Sigmoid colon (tissue), 7 donors: ENCODE measurements at places on chromosomes 5 and 9. TPM values are rescaled to one million over a fixed set of nuclear protein-coding genes. Genes with fewer than 3 reads are reported as not detected.
A peak's percentile ranks its signal among the peaks of the same experiment; 100 is the strongest.

The DOCK8 gene
- 9.5 TPM for total RNA-seq

- no peaks in the 10 kb centered on the region for H3K36me3 ChIP-seq
- H3K4me1 ChIP-seq, result no peaks in the 10 kb centered on the region
- H3K27me3 ChIP-seq, result no peaks in the 10 kb centered on the region
- DNase-seq, result peak; percentile 63
- H3K27ac ChIP-seq, result peak overlapping the region; percentile 98
- H3K4me3 ChIP-seq, result no peak overlapping the region
Measured at GRCh38 chr9:130263601-130264413, 1.8 kb upstream of the HMCN2 start.

DNA sequence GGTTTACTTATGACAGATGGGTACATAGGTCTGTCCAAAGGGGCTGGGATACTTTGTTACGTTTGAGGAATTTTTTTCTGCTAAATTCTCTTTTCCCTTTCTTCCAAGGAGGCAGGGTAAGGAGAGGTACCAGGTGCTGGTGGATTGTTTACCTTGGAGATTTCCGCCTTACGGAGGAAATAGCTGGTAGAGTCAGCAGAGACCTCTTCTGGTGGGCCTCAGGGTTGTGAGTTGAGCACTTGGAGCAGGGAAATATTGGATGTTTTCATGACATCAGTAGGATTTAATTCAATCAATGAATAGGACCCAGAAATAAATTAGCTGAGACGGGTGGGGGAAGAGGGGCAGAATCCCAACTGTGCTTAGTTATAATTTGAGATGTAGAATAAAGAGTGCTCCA, 60.0 kb upstream of the TAF11L2 start:
- H3K27ac ChIP-seq, result no peak overlapping the region
- no peaks in the 10 kb centered on the region for H3K4me1 ChIP-seq
- no peak overlapping the region for H3K4me3 ChIP-seq
- no peaks in the 10 kb centered on the region for H3K36me3 ChIP-seq
- DNase-seq, result no peak

The POLK gene
- 35.2 TPM for total RNA-seq

- H3K4me1 ChIP-seq, result no peaks in the 10 kb centered on the region
- H3K36me3 ChIP-seq, result no peaks in the 10 kb centered on the region
- H3K27ac ChIP-seq, result no peak overlapping the region
- H3K4me3 ChIP-seq, result no peak overlapping the region
Measured at GRCh38 chr9:123217128-123217654, 51.2 kb downstream of the STRBP start.

- H3K36me3 ChIP-seq, result no peaks in the 10 kb centered on the region
- H3K4me3 ChIP-seq, result no peak overlapping the region
- no peak overlapping the region for H3K27ac ChIP-seq
- H3K27me3 ChIP-seq, result no peaks in the 10 kb centered on the region
- DNase-seq, result no peak
Measured at GRCh38 chr9:22855980-22856379, 409.4 kb downstream of the DMRTA1 start.

- no peaks in the 10 kb centered on the region for H3K4me1 ChIP-seq
- no peak overlapping the region for H3K4me3 ChIP-seq
- DNase-seq, result no peak
- peak overlapping the region; percentile 61 for H3K27ac ChIP-seq
- H3K36me3 ChIP-seq, result no peaks in the 10 kb centered on the region
- no peaks in the 10 kb centered on the region for H3K27me3 ChIP-seq
Measured at GRCh38 chr5:65125591-65126541, 355.9 kb downstream of the ADAMTS6 start.

DNA sequence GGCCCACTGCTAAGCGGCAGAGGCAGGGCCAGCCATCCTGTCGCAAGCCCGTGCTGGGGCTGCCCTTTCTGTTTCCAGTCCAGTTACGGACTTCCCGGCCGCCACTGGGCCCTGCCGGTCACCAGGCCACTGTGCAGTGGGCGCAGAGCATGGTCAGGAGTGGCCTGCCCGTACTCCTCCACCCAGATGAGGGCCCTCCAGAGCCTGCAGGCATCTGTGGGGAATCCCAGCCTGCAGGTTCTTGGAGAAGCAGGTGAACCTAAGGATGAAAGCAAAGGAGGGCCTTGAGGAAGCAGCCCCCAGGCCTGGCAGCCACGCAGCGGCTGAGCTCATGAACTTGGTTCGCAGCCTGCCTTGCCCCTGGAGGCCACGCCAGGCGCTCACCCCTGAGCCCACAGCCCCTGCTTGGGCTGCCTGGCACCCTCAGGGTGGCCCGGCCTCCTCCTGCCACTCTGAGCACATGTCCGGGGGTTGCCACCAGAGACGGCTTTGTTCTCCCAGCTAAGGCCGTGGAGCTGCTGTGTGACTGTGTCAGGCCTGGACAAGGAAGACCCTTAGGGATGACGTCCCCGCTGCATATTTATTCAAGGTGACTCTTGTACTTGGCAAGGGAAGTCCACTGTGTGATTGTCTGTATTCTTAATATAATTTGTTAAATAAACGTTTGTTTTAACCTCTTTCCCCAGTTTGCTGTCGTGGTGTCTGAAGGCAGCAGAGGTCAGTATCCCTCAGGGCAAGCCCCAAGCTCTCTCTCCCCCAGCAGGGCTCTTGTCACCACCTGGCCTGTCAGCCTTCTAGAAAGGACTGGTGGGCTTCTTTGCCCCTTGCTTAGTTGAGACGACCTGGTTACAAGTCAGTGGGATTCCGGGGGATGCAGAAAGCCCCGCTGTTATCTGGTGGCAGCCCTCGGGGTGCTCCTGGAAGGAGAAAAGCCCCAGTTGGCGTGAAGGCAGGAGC, 107.1 kb upstream of the LMX1B start:
- peaks cover 5% of the 10 kb centered on the region for H3K36me3 ChIP-seq
- DNase-seq, result peak; percentile 54

- no peaks in the 10 kb centered on the region for H3K27me3 ChIP-seq
- DNase-seq, result no peak
- H3K4me3 ChIP-seq, result no peak overlapping the region
- H3K4me1 ChIP-seq, result no peaks in the 10 kb centered on the region
- H3K36me3 ChIP-seq, result no peaks in the 10 kb centered on the region
Measured at GRCh38 chr5:167812871-167813270, 478.6 kb upstream of the WWC1 start.

DNA sequence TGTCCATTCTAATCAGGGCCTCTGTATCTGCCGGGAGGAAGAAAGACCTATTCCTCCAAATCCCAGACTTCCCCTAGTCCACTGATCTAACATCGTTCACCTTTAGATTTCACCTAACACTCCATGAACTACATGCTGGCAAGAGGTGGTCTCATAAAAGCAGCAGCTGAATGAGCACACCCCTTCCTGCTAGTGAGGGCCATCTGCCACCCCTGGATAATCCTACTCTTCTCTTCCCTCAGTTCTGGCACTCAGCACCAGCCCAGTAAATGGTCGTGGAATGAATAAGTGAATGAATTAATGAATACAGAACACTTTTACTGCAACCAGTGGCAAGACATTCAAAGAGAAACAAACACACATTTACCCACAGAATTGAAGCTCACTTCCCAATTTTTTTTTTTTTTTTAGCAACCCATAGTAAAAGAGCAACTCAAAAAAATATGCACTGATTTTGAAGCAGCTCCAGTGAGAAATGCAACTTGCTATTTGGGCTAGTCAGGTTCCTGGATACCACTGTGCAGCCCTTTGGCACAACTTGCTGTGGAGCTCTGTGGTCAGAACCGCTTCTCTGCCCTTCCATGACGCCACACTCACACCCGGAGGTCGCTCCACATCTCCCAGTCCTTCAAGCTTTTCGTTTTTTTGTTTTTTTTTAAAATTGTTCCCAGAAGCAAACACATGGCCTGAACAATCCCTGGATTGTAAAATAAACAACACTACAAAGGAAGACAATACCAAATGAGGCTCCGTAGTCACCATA, 6.2 kb downstream of the RNF183 start:
- no peak overlapping the region for H3K27ac ChIP-seq
- no peaks in the 10 kb centered on the region for H3K4me1 ChIP-seq
- no peak overlapping the region for H3K4me3 ChIP-seq
- no peak for DNase-seq
- H3K36me3 ChIP-seq, result no peaks in the 10 kb centered on the region

The INSYN2B gene
- 0.27 TPM for total RNA-seq

The EIF4E1B gene
- not detected for total RNA-seq

DNA sequence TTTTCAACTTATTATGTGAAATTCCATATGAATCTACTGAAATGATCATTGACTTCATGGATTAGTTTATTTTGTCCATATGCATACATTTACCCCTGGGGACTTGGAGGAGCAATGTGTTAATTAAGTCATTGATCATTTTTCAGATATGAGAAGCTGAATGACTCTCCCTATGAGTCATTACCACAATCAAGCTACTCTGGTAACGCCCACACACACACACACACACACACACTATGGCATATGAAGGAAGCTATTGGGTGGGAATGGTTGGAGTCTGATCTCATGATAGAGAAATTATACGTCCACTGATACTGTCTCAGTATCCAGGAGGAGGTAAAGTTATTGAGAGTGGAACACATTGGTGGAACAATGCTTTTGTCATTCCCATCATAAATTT, 528.9 kb downstream of the AGTPBP1 start:
- H3K4me3 ChIP-seq, result no peak overlapping the region
- DNase-seq, result no peak
- no peak overlapping the region for H3K27ac ChIP-seq
- no peaks in the 10 kb centered on the region for H3K36me3 ChIP-seq
- H3K27me3 ChIP-seq, result no peaks in the 10 kb centered on the region

The PCDHB15 gene
- 5.3 TPM for total RNA-seq

The CNTNAP3B gene
- 26.0 TPM for total RNA-seq

DNA sequence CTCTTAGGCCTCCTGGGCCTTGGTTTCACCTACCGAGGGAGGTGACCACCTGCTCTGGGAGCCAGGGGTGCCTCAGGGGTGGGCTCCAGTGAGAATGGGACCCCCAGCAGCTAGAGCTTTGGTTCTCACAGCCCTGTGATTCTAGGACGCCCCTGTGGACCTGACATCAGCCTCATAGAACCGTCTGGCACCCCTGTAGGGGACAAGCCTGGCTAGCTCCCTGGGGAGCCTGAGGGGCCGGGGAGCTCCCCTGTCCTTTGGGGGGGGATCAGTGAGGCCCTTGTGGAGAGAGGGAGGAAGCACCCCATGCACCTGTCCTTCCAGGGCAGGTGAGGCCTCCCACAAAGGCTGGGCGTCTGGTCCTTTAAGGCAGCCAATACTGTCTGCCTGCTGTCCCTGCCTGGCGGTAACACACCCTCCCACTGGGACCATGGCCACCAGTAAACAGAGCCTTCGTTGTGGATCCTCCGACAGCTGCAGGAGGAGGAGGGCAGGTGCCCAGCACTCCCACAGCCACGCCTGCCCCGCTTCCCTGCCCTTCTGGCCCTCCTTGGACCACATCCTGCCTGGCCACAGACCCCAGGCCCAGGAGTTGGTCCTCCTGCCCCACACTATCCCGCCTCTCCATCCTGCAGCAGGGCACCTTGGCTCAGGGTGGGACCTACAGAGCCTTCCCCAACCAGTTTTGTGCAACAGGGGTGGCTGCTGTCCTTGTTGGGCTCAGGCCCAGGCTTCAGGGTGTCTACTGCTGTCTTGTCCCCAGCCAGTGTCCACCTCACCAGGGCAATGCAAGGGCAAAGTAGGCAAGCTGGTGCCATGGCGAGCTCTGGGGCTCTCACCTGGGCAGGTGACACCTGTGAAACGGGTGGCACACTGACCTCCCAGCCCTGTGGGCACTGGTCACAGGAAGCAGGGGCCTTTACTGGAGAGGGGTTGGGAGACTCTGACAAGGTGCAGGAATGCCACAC, 3.0 kb upstream of the TUBB4B start:
- DNase-seq, result no peak
- H3K27me3 ChIP-seq, result peaks cover 19% of the 10 kb centered on the region
- peaks cover 2% of the 10 kb centered on the region for H3K4me1 ChIP-seq
- no peak overlapping the region for H3K4me3 ChIP-seq
- H3K27ac ChIP-seq, result no peak overlapping the region

DNA sequence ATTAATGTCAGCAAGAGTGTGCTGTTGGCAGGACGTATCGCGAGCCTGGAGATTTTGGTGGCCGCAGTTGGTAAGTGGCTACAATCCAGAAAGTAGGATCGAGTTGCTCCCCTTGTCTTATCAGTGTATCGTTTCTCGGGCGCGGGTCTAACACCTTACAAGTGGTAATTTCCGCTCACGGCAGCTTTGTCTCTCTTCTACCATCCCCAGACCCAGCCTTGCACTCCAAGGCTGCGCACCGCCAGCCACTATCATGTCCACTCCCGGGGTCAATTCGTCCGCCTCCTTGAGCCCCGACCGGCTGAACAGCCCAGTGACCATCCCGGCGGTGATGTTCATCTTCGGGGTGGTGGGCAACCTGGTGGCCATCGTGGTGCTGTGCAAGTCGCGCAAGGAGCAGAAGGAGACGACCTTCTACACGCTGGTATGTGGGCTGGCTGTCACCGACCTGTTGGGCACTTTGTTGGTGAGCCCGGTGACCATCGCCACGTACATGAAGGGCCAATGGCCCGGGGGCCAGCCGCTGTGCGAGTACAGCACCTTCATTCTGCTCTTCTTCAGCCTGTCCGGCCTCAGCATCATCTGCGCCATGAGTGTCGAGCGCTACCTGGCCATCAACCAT, 1.1 kb downstream of the PTGER4 start:
- no peaks in the 10 kb centered on the region for H3K36me3 ChIP-seq
- peak; percentile 74 for DNase-seq
- H3K4me1 ChIP-seq, result peaks cover 45% of the 10 kb centered on the region
- peak overlapping the region; percentile 84 for H3K4me3 ChIP-seq
- peak overlapping the region; percentile 89 for H3K27ac ChIP-seq
- no peaks in the 10 kb centered on the region for H3K27me3 ChIP-seq

DNA sequence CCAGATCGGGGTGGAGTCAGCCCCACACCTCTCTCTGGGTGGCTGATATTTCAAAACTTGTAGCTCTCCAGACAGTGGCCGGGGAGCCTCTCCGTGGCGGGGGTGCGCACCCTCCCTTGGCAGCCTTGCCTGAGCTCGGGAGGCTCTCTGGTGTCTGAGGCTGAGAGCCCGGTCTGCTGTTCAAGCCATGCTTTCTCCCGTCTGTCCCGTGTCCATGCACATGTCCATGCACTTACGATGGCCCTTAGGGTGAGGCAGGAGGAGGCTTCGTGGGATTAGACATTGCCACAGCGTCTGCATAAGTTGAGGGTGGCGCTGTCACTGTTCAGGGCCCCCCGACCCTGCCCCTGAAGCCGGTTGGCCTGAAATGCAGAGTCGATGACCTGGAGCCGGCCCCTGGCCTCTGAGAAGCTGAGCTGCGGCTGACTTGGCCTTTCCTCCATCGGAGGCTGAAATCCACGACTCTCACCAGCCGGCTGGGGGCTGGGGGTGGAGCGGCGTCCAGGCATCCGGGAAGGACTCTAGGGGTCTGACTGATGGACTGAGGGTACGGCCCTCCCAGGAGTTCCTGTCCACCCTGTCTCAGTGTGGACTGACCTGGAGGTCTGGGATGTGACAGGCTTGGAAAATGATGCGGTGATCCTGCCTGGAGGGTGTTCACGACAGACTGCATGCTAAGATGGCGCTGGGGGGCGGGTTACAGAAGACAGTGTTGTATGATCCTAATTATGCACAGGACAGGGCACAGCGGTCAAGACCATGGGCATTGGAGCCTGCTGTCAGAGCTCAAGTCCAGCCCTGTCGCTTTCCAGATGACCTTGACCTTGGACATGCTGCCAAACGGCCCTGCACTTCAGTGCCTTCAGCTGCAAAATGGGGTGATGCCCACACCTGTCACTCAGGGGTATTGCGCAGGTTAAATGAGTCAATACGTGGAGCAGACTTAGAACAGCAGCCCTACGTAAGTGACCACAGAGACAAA, 18.3 kb upstream of the SLC2A6 start:
- H3K27me3 ChIP-seq, result peaks cover 4% of the 10 kb centered on the region
- H3K36me3 ChIP-seq, result no peaks in the 10 kb centered on the region
- no peak overlapping the region for H3K27ac ChIP-seq
- no peak for DNase-seq
- H3K4me1 ChIP-seq, result peaks cover 7% of the 10 kb centered on the region
- no peak overlapping the region for H3K4me3 ChIP-seq

The CD14 gene
- total RNA-seq, result 86.0 TPM
